ENCODE measurements at places on chromosomes 13 and 19.

- DNase-seq, result no peak
Measured at GRCh38 chr13:44206434-44206833, 167.2 kb upstream of the SERP2 start.

- DNase-seq, result no peak
Measured at GRCh38 chr19:47702671-47703070, 10.6 kb upstream of the EHD2 start.

GRCh38 chr19:18847549-18848463, 16.0 kb downstream of the UPF1 start:
- DNase-seq, result no peak

DNA sequence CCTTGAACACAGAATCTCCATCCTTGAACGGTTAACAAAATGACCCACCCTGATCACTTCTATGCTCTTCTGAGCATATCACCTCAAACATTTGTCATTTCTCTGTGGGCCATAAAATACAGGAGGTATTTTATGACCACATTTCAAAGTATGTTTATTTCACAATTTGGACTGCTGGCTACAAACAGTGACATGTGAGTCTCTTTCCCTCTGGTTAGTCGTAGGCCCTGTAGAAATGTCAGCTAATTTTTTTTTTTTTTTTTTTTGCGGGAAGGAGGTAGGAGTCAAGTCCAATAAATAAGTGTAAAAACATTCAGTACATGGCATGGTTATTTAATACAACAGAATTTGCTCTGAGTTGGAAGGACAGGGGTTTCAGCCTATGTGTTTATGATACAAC, 70.7 kb downstream of the FOXO1 start:
- DNase-seq, result no peak

DNA sequence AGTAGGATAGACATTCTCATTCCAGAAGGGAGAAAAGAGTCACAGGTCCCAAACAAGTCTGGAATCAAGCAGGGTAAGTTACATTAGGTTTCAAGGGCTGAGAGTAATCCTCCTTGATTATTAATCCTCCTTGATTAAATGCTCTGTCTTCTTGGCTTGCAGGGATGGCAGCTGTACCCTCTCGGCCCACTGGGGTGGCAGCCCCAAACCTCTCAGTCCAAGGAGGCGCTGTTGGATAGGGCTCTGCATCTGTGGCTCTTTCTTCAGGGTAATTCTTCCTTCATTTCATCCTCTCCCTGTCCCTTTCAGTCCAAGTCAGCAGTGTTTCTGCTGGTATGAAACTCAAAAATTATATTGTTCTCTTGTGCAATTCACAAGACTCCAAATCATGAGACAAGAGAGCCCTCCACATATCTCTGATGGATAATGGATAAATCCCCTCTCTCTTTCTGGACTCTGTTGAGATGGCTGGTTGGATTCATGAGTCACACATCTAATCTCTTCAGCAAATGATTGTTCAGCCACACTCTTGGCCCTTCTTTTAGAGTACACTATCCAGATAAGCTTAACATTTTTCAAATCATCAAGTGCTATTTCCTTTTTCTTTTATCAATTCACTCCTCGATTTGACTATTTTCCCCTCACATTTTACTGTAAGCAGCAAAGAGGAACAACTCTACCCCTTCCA, 323.7 kb upstream of the HTR2A start:
- DNase-seq, result no peak

GRCh38 chr19:19628501-19629134, 598 bp upstream of the LPAR2 start:
- peak; percentile 34 for DNase-seq

DNA sequence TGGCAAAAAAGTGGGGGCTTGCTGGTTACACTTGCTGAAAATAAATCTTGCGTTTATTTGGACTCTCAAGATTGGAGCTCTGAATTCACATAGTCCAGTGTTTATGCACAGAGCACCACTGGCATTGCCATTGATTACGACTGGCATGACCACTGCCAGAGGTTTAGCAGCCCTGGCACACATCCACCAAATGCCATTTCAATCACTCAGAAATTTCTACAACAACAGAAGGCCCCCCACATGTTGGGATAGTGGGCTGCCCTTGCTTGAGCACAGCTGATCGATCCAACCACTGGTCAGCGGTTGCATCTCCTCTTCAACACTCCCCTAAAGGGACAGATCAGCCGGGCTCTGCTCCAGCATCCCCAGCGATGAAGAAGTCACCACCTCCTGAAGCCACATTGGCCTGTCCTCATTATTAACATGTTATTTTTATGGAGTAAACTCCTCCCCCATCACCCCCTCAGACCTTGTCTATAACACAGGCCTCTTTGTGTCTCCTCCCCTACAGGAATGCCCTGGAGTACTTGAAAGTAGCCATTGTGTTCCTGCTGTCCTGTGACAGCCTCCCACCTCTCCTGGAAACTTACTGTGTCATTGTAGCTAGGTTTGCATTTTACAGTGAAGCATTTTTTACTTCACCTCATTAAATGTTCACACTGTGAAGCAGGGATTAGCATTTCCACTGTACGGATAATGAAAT, 51.3 kb downstream of the CDADC1 start:
- no peak for DNase-seq

GRCh38 chr13:36108954-36109353, 22.2 kb downstream of the DCLK1 start:
- no peak for DNase-seq

DNA sequence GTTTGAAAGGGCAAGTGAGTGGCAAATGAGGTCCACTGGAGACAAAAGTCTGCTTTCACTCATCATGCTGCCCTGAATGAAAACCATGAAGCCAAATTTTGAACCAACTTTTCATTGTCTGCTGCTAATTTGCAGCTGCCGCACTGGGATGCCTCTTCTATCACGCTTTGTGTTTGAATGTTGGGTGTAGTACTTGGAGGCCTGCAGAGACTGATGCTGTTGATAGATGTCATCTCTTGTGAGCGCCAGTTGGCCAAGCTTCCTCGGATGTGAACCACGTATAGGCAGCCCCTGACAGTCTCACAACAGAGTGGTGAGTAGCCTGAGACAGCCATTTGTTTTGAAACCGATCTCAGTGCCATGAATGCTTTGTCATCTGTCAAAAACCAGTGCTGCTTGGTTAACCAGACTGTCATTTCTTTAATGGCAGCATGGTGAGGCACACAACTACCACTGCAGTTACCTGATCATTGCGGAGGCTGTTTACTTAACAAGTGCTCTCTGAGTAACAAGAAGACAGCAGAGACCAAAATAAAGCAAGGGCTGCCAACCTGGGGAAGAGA, 31.2 kb upstream of the SLC10A2 start:
- no peak for DNase-seq

DNA sequence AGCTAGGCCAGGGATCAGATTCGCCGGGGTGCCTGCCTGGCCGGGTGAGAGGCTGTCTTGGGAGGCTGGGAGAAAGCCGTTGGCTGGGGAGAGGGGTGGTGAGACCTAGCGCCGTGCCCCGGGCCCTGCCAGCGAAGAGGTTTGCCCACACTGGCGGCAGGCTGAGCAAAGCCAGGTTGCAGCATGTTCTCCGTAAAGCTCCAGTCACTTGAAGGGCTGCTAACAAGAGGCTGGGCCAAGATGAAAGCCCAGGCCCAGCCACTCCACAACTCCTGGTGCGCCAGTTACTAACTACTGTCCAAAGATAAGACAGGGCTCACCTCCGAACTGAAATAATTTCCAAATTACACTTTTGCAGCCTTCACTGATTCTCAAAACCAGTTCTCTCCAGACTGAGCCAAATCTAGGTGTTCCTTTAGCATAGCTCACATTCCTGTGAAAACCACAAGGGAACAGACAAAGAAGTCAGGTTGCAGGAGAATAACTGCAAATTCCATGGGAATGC, 16.3 kb downstream of the ELAVL1 start:
- no peak for DNase-seq

- DNase-seq, result no peak
Measured at GRCh38 chr13:50187352-50188029, 172.2 kb downstream of the KCNRG start.

DNA sequence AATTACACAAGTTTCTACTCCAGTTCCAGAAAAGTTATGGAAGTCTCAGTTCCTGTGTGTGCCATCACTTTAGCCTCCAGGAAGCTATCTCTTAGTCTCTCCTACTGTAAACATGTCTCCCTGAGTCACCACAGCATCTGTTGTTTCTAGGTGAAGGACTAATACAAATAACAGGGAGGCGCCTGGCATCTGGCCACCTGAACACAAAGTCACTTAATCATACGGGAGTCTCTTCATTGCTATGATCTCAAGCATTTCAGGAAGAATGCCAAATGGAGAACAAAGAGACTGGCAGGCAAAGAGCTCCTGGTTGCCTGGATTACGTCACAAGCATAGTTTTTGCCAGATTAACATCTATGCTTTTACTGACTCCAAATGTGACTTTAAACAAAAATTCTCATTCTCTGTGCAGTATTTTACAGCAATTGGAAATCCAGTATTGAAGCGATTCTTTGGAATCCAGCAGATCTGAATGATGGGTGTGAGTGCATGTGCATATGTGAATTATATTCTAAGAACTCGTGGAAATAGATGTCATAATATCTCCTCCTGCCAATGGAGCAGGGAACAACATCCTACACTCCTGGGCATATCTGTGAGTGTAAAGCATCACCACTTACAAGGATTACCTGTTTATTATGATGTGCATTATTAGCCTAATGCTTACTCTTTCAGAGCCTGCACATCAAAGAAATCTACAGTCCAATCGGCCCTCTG, 572.8 kb downstream of the PCDH9 start:
- no peak for DNase-seq

- no peak for DNase-seq
Measured at GRCh38 chr13:33649212-33649878, 168.6 kb upstream of the RFC3 start.

DNA sequence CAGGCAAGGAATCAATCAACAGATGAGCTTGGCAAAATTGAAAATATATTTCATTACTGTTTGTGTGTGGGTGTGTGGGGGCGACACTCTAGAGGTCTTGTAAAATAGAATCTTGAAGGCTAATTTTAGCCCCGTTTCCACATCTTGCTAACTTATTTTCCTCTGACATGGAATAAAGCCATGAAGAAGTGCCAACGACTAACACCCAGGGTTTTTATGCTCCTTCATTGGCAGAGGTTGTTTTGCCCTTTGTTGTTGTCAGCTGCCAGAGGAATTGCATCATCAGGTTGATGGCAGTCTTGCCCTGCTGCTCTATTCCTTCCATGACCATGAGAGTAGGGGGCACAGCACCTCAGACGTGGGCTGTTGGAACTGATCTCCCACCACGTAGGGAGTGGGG, 30.6 kb upstream of the FAM216B start:
- DNase-seq, result no peak

DNA sequence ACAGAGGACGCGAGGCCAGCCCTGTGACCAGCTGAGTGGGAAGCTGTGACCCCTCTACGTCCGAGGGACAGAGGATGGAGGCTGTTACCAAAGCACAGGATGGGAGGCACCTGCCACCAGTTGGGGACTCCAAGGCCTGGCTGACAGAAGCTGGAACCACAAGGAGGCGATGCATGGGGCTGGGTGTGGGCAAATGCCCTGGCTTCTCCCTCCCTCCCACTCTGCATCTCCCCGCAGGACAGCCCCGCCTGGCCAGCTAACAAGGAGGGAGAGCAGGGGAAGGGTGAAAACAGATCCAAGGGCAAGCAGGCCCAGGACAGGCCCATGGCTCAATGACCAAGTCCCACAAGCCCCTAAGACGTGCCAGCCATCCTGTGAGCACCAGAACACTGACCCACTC, 28.6 kb downstream of the AKT2 start:
- DNase-seq, result no peak

DNA sequence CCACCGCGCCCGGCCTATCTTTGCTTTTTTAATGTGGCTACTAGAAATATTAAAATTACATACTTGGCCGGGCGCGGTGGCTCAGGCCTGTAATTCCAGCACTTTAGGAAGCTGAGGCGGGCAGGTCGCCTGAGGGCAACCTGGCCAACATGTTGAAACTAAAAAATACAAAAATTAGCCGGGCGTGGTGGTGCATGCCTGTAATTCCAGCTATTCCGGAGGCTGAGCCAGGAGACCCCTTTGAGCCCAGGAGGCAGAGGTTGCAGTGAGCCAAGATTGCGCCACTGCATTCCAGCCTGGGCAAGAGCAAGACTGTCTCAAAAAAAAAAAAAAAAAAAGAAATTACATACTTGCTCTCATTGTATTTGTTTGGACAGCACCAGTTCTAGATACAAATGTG, 34.8 kb upstream of the DPRX start:
- DNase-seq, result no peak

Measured in activated CD4-positive, alpha-beta memory T cell treated with anti-CD3 and anti-CD28 coated beads, Interleukin-2, amount 10 ng/mL, durations not matched to agents 7 days and 5 days (primary cell).